ENCODE measurements at places on chromosomes 3 and 15. TPM values are rescaled to one million over a fixed set of nuclear protein-coding genes. Genes with fewer than 3 reads are reported as not detected.
A peak's percentile ranks its signal among the peaks of the same experiment; 100 is the strongest.

DNA sequence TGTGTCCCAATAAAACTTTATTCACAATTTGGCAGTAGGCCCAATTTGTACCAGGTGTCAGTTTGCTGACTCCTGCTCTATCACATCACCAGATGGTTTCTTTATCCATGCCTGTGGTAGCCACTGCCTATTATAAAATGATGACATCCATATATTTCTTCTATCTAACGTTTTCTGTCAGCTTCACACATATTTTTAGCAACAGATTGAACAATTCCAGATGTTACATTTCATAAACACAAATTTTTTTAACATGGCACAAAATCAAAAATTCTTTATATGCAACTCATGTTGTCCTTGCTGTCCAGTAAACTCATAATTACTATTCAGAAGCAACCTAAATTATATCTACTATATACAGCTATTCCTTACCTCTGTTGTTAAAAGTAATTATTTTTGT is 1371.6 kb downstream of the NSUN3 start:
- H3K27me3 ChIP-seq, result no peaks in the 10 kb centered on the region
- DNase-seq, result no peak
- no peaks in the 10 kb centered on the region for H3K36me3 ChIP-seq
- no peak overlapping the region for H3K27ac ChIP-seq

Gene LIPH
- polyA plus RNA-seq, result not detected

- H3K27me3 ChIP-seq, result peaks cover 1% of the 10 kb centered on the region
- no peaks in the 10 kb centered on the region for H3K36me3 ChIP-seq
- DNase-seq, result no peak
- peaks cover 5% of the 10 kb centered on the region for H3K4me1 ChIP-seq
- H3K4me3 ChIP-seq, result no peak overlapping the region
- H3K27ac ChIP-seq, result no peak overlapping the region
Observed at GRCh38 chr15:33243393-33243792, 48.9 kb upstream of the FMN1 start.

Gene CXCR6
- polyA plus RNA-seq, result 0.42 TPM

DNA sequence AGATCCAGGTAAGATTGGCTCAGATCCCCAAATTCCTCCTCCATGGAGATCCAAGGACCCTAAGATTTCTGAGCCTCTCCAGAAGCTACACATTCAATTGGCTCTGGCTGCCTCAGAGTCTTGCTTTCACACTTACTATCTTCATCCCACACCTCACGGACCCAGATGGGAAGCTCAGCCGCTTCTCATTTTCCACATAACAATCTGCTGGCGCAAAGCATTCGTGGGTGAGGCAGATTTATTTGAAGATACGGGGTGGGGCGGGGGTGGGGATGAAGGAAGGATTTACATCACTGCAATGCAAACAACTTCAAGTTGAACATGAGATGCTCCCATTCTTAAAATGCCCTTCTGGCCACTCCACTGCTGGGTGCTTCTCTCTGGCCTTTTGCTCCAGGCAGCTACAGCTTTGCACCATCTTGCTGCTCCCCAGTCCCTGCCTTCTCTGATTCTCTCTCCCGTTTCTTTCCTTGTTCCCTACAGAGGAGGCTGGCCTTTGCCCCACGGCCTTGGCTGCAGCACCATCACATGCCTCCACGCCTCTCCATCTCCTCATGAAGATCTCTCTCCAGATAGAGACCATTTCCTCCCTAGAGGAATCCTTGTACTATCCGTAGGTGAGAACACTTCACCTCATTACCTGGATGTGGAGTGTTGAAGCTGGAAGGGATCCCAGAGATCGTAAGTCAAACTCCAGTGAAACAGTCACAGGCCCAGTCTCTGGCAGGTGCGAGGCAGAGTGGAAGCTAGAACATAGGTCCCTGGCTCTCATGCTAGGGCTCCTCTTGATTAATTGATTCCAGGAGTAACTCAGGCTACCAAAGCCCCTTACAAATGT is 175.9 kb downstream of the RPLP1 start:
- H3K4me1 ChIP-seq, result peaks cover 17% of the 10 kb centered on the region
- no peak for DNase-seq
- H3K4me3 ChIP-seq, result no peak overlapping the region
- H3K36me3 ChIP-seq, result no peaks in the 10 kb centered on the region
- peaks cover 35% of the 10 kb centered on the region for H3K27me3 ChIP-seq

Gene SLC12A8
- polyA plus RNA-seq, result not detected

Gene LPP
- 7.1 TPM for polyA plus RNA-seq

DNA sequence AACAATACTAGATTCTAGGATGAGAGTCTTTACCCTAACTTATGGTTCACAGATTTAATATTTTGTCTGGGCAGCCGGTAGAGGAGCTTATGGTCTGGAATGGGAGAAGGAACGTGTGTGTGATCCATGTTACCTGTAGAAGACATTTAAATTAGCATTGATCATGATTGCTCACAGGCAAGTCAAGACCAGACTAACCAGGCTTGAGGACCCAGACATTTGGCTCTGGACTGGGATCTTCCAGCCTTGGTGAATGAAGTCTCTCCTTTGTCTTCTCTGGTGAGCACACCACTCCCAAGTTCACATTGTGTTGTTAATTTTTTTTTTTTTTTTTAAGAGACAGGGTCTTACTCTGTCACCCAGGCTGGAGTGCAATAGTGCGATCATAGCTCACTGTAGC is 11.7 kb downstream of the ABHD2 start:
- peaks cover 11% of the 10 kb centered on the region for H3K4me1 ChIP-seq
- H3K4me3 ChIP-seq, result no peak overlapping the region
- peaks cover 8% of the 10 kb centered on the region for H3K36me3 ChIP-seq
- no peak overlapping the region for H3K27ac ChIP-seq

Gene PGBD4
- polyA plus RNA-seq, result 1.4 TPM

GRCh38 chr15:43900996-43901395 is 74.2 kb downstream of the WDR76 start:
- no peaks in the 10 kb centered on the region for H3K27me3 ChIP-seq
- H3K36me3 ChIP-seq, result no peaks in the 10 kb centered on the region
- no peak overlapping the region for H3K27ac ChIP-seq
- H3K4me1 ChIP-seq, result peaks cover 2% of the 10 kb centered on the region

- no peaks in the 10 kb centered on the region for H3K36me3 ChIP-seq
- H3K4me3 ChIP-seq, result no peak overlapping the region
- no peaks in the 10 kb centered on the region for H3K4me1 ChIP-seq
- H3K27me3 ChIP-seq, result peaks cover 3% of the 10 kb centered on the region
- H3K27ac ChIP-seq, result no peak overlapping the region
Observed at GRCh38 chr3:185317674-185318073, 45.3 kb upstream of the MAP3K13 start.

GRCh38 chr3:50532062-50532705 is 28.8 kb upstream of the CACNA2D2 start:
- no peaks in the 10 kb centered on the region for H3K36me3 ChIP-seq
- no peak for DNase-seq
- no peak overlapping the region for H3K27ac ChIP-seq
- peaks cover 21% of the 10 kb centered on the region for H3K27me3 ChIP-seq

GRCh38 chr15:63595065-63595464 is 2.1 kb upstream of the FBXL22 start:
- H3K36me3 ChIP-seq, result peaks cover 46% of the 10 kb centered on the region
- peak overlapping the region; percentile 87 for H3K27ac ChIP-seq
- H3K4me1 ChIP-seq, result peaks cover 79% of the 10 kb centered on the region
- H3K27me3 ChIP-seq, result no peaks in the 10 kb centered on the region

Gene TMEM266
- polyA plus RNA-seq, result not detected

DNA sequence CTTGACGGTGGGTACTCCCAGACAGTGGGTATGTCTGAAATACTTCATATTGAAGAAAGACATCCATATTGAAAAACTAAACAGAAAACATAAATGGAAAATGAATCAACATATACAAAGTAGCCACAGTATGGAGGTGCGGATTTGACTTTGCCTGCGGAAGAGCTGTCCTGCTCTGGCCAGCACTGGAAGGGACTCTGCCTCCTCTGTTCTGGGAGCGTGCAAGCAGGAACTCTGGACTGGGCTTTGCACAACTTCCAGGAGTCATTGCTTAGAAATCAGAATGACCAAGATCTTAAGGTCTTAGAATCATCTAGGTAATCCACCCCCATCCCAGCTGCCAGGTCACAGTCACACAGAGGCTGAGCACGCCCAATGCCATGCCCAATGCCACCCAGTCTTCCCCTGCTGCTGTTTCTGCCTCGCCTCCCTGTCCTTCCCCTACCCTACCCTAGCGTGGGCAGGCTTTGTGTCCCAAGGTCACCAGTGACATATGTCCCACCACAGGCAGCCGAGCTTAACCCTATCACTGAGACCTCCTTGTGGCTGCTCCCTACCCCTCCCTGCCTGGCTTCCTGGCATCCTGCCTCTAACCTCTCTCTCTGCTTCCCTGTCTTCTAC is 36.3 kb downstream of the CDC25A start:
- H3K27ac ChIP-seq, result peak overlapping the region; percentile 30
- H3K36me3 ChIP-seq, result no peaks in the 10 kb centered on the region
- no peak overlapping the region for H3K4me3 ChIP-seq
- no peaks in the 10 kb centered on the region for H3K27me3 ChIP-seq
- no peaks in the 10 kb centered on the region for H3K4me1 ChIP-seq
- no peak for DNase-seq

DNA sequence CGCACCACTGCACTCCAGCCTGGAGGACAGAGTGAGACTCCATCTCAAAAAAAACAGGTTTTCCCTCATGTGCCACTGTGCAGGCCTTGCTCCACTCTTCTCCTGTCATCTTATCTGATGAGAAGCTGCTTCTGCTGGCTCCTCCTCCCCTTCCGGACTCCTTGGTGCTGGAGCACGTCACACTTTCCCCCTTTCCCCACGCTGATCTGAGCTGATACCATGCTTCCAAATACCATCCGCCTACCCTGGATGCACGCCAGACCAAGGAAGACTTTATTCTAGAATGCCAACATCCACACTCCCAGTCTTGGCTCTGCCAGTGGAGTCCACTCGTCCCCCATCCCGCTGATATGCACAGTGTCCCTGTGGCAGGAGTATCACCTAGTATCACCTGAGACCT is 31.3 kb downstream of the HOMER2 start:
- H3K36me3 ChIP-seq, result no peaks in the 10 kb centered on the region
- H3K27me3 ChIP-seq, result peaks cover 3% of the 10 kb centered on the region
- no peak overlapping the region for H3K4me3 ChIP-seq
- H3K4me1 ChIP-seq, result peaks cover 3% of the 10 kb centered on the region
- DNase-seq, result no peak
- no peak overlapping the region for H3K27ac ChIP-seq

DNA sequence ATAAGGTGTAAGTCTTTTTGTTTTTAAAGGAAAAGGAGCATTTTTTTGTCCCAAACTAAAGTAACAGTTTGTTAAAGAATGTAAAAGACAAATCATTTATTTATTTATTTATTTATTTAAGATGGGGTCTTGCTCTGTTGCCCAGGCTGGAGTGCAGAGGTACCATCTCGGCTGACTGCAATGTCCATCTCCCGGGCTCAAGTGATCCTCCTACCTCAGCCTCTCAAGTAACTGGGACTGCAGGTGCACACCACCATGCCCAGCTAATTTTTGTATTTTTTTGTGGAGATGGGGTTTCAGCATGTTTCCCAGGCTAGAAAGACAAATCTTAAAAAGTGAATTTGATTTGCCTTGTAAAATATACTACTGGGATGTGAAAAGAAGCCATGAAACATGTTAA is 86.3 kb upstream of the PLXND1 start:
- H3K4me3 ChIP-seq, result no peak overlapping the region
- peaks cover 19% of the 10 kb centered on the region for H3K36me3 ChIP-seq
- no peaks in the 10 kb centered on the region for H3K27me3 ChIP-seq

GRCh38 chr3:105828703-105829102 is 40.1 kb downstream of the CBLB start:
- H3K36me3 ChIP-seq, result peaks cover 20% of the 10 kb centered on the region
- H3K4me3 ChIP-seq, result peak overlapping the region; percentile 56

- no peaks in the 10 kb centered on the region for H3K27me3 ChIP-seq
- no peaks in the 10 kb centered on the region for H3K36me3 ChIP-seq
- H3K4me1 ChIP-seq, result no peaks in the 10 kb centered on the region
- H3K27ac ChIP-seq, result no peak overlapping the region
- no peak overlapping the region for H3K4me3 ChIP-seq
Observed at GRCh38 chr3:76051145-76051544, 265.8 kb upstream of the ZNF717 start.

Gene PDCD6IP
- polyA plus RNA-seq, result 61.7 TPM

GRCh38 chr3:168878655-168879054 is 782.9 kb upstream of the GOLIM4 start:
- H3K27ac ChIP-seq, result no peak overlapping the region
- no peak overlapping the region for H3K4me3 ChIP-seq
- DNase-seq, result no peak
- H3K4me1 ChIP-seq, result no peaks in the 10 kb centered on the region

- H3K27me3 ChIP-seq, result no peaks in the 10 kb centered on the region
- H3K36me3 ChIP-seq, result no peaks in the 10 kb centered on the region
- no peak overlapping the region for H3K4me3 ChIP-seq
- H3K4me1 ChIP-seq, result no peaks in the 10 kb centered on the region
Observed at GRCh38 chr15:56074481-56075265, 81.3 kb upstream of the NEDD4 start.

DNA sequence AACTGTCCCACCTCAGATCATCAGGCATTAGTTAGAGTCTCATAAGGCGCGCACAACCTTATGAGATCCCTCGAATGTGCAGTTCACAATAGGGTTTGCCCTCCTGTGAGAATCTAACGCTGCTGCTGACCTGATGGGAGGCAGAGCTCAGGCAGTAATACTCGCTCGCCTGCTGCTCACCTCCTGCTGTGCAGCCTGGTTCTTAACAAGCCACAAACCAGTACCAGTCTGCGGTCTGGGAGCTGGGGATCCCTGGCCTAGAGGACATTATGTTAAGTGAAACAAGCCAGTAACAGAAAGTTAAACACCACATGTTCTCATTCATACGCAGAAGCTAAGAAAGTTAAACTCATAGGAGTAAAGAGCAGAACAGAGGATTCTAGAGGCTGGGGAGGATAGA is 47.0 kb downstream of the MAP3K13 start:
- H3K36me3 ChIP-seq, result no peaks in the 10 kb centered on the region
- no peak overlapping the region for H3K27ac ChIP-seq
- DNase-seq, result no peak
- H3K4me3 ChIP-seq, result no peak overlapping the region

- DNase-seq, result no peak
- H3K27me3 ChIP-seq, result no peaks in the 10 kb centered on the region
- H3K4me3 ChIP-seq, result no peak overlapping the region
- H3K36me3 ChIP-seq, result no peaks in the 10 kb centered on the region
- peaks cover 11% of the 10 kb centered on the region for H3K4me1 ChIP-seq
Observed at GRCh38 chr15:85778107-85778776, 16.5 kb downstream of the KLHL25 start.

DNA sequence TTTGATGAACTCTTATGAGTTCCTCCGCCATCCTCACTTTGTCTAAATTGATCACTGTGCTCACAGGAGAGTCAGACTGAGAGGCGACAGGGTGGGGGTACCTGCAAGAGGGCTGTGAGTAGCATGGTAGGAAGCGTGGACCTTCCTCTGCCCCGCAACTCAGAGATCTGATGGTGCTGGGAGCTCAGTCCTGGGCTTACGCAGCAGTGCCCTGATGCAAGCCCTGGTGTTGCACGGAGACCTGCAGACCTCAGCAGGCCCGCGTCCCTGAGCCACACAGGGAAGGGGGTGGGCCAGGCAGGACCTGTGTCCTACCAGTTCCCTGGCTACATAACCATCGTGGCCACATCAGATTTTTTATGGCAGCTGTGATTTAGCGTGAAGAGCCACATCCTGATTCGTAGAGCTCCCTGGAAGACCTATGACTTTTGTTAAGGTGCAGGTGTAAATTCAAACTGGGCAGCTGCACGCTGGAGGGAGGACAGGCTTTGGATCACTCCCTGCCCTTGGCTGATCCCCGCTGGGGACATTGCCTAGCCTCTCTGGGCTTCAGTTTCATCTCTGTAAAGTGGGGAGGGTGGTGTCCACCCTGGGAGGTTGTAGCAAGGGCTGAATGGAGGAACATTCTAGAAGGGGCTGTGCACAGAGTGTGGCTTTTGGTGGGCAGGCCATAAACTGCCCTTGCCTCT is 176.1 kb downstream of the KLF13 start:
- DNase-seq, result no peak
- H3K4me3 ChIP-seq, result no peak overlapping the region
- H3K27ac ChIP-seq, result no peak overlapping the region
- H3K4me1 ChIP-seq, result no peaks in the 10 kb centered on the region
- no peaks in the 10 kb centered on the region for H3K27me3 ChIP-seq
- H3K36me3 ChIP-seq, result no peaks in the 10 kb centered on the region

Data from naive thymus-derived CD8-positive, alpha-beta T cell (primary cell).